Stimulated activated CD8-positive, alpha-beta memory T cell treated with anti-CD3 and anti-CD28 coated beads, Interleukin-15, amount 100 ng/mL, for 4 hours (primary cell): ENCODE measurements at places on chromosomes 3 and 15.

GRCh38 chr3:52277972-52278509, 408 bp downstream of the WDR82 start:
- no peak for DNase-seq

GRCh38 chr3:179977356-179977755, 59.4 kb downstream of the PEX5L start:
- DNase-seq, result no peak

DNA sequence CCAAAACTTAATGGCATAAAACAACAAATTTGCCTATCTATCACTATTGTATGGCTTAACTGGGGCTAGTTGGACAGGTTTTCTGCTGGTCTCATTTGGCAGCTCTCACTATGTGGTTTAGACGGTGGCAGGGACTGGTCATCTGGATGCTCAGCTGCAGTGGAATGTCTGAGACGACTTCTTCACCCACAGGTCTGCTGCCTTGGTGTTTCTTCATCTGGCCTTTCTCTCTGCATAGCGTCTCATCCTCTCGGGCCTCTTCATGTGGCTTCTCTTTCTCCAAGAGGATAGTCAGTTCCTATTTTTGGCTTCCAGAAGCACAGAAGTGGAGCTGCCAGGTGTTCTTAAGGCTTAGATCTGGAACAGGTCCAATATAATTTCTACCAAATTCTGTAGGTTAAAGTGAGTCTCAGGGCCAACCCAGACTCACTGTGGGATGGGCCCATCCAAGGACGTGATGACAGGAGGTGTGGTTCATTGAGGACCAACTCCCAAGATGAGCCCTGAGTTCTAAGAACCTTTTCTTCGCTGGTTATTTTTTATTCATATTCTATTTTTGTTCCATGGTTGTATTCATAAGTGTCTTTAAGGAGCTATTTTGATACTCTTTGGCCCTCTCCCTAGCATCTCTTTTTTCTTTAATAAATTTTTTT, 18.6 kb downstream of the UBE2Q2 start:
- DNase-seq, result no peak

DNA sequence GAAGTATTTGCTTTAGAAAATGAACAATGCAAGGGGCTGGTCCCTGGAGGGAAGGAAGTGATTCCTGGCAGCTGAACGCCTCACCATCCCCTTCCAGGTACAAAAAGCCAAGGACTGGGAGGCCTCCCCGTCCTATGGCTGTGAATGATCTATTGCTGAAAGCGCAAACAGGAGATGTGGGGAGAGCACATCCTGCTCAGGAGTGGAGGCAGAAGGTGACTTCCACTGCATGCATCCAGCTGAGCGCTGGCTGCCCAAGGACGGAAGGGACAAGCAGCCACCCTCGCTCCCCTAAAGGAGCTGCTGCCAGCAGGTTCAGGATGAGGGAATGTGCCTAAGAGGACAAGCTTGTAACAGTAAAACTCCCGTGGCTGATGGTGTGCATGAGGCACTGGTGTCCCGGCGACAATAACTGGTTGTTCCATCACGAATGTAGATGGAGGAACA, 41.4 kb downstream of the ABTB1 start:
- no peak for DNase-seq

DNA sequence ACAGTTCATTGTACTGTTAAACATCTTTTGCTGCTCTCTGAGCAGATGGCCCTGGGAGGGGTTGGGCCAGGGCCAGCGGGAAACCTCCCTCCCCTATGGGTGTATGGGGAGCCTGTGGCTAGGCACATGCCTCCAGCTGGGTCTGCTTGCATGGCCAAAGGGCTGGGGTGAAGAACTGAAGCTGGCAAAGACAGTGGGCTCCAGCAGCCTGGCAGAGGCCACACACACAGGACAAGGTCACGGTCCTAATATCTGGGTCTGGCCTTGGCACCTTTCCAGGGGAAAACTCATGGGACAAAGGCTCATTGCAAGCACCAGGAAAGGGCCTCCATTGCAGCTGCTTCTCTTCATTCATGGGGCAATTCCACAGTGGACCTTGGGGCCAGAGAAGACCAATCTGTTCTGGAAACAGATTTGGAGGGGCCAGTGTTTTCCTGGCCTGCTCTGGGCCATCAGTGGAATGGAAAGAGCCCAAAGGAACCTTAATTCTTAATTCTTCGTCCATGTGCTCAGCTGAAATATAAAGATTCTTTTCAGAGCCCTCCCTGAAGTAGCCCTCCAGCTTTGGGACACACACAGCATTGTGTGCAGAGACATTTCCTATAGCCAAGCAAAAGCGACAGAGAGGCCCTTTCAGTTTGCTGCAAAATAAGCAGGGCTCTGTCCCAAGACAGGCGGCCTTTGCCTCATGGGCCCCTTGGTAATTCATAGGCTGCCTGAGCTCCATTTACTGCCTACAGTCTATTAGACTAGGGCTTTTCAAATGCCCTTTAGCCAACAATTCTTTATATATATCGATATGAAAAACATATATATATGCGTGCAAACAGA, 11.3 kb upstream of the LIMD1 start:
- no peak for DNase-seq

GRCh38 chr15:31440754-31441311, 114.2 kb downstream of the KLF13 start:
- DNase-seq, result no peak

DNA sequence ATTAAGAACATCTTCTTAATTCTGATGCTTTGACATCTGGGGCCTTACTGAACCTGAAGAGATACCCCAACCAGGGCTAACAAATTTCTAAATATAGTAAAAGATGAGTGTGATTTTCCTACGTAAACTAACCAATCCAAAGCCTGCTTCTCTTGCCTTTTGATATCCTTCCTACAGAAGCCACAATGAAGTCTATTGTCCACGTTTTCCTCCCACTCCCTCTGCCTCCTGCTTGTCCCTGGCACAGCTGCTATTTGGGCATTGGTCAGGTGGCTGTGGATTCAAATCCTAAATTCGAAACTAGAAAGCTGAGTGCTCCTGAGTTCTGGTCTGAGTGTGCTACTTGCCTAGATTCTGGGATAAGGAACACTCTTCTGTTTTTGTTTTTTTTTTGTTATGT, 17.4 kb upstream of the MKRN3 start:
- no peak for DNase-seq

- DNase-seq, result no peak
Observed at GRCh38 chr15:68616397-68616796, 37.6 kb downstream of the CORO2B start.

GRCh38 chr3:51799879-51800749, 21.1 kb upstream of the IQCF6 start:
- DNase-seq, result no peak

GRCh38 chr3:33047842-33048834, 48.8 kb downstream of the GLB1 start:
- DNase-seq, result no peak

- DNase-seq, result no peak
Observed at GRCh38 chr3:32989171-32989570, 37.7 kb downstream of the CCR4 start.

DNA sequence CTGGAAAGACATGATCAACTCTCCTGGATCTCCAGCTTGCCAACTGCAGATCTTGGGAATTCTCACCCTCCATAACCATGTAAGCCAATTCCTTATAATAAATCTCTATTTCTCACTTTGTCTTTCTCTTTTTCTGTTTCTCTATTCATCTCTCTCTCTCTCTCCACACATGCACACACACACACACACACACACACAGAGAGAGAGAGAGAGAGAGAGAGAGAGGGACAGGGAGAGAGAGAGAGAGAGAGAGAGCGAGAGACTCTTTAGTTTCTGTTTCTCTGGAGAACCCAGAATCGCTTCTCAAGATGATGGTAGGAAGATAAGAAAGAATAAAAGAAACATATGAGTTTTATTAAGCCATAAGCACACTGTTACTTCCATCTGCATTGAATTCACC, 111.9 kb downstream of the BCHE start:
- no peak for DNase-seq

DNA sequence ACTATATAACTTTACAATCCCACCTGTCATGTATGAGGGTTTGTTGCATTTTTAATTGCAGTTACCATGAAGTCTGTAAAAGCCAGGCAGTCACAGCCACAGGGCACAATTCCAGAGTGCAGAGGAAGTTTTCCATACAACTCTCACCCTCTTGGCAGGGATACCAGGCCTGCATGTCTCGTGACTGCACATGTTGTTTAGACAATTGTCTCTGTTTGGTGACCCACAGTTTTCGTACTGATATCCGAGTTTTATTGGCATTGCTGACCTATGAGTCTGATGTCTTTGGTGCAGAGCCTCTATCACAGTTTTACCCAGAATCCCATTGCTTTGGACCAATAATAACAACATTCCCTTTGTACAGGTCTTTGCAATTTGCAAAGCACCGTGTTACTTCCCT, 24.9 kb upstream of the MYZAP start:
- DNase-seq, result no peak
